AG08396 (cell line): ENCODE measurements at places on chromosomes 6 and 20.

DNA sequence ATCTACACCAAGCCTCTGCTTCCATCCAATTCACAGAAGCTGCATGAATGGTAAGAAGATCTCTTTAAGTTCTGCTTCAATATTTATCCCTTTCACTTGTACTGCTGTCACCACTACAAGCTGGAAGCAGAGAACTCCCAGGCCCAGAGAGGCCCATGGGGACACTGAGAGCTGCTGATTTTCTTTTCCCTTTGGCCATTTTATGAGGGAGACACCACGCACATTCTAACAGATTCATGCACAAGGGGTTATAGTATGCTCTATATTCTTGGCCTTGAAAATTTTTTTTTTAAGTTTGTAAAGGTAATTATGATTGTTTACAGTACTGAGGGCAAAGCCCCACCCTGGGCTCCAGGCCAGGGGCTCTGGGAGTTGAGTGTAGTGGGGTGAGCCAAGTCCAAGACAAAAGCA is 88.4 kb downstream of the MYB start:
- no peak for DNase-seq

GRCh38 chr6:119076173-119076572 is 2.3 kb downstream of the FAM184A start:
- no peak for DNase-seq

- peak; percentile 84 for DNase-seq
Measured at GRCh38 chr20:4038047-4038459, 22.7 kb upstream of the RNF24 start.

- DNase-seq, result no peak
Measured at GRCh38 chr6:52539607-52540006, 37.3 kb downstream of the TRAM2 start.

GRCh38 chr6:17998442-17998841 is 11.0 kb upstream of the KIF13A start:
- no peak for DNase-seq

GRCh38 chr6:152127432-152128165 is 320.1 kb downstream of the ESR1 start:
- DNase-seq, result no peak

DNA sequence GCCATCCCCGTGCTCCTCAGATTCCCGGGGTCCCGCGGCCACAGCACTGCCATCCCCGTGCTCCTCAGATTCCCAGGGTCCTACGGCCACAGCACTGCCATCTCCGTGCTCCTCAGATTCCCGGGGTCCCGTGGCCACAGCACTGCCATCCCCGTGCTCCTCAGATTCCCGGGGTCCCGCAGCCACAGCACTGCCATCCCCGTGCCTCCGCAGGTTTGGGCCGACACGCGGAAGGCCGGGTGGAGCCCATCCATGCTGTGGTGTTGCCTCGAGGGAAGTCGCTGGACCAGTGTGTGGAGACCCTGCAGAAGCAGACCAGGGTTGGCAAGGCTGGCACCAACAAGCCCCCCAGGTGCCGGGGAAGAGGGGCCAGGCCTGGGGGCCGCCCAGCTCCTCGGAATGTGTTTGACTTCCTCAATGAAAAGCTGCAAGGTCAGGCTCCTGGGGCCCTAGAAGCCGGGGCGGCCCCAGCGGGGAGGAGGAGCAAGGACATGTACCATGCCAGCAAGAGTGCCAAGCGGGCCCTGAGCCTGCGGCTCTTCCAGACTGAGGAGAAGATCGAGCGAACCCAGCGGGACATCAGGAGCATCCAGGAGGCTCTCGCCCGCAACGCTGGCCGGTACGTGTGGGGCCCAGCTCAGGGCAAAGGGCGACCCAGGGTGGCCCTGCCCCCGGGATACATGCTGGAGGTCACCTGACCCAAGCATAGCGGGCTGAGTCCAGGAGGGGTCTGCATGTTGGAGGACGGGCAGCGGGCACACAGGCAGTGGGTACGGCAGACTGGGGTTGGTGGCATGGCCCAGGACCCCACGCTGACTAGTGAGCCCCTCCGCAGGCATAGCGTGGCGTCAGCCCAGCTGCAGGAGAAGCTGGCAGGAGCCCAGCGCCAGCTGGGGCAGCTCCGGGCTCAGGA is 1.3 kb upstream of the LIME1 start:
- DNase-seq, result no peak

GRCh38 chr6:142943711-142944123 is 1.3 kb downstream of the HIVEP2 start:
- DNase-seq, result no peak

DNA sequence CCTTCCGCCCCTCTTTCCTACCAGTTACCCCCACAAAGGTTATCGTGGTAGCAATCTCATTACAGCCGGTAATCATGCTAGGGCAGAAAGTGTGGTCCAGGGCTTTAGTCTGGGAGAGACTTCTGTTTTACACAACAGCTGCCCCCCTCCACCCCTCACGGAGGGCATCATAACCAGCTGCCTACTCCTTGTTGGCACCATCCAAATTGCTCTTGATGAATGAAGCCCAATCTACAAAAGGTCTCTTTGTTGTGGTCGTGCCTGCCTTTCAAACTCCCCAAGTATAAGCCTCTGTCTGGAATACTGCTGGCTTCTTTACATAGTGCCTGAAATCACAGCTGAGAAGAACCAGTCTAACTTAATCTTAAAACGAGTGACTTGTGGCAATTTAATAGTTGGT is 157.9 kb downstream of the INSM1 start:
- DNase-seq, result no peak

GRCh38 chr20:37128803-37129202 is 33.0 kb upstream of the RBL1 start:
- no peak for DNase-seq

DNA sequence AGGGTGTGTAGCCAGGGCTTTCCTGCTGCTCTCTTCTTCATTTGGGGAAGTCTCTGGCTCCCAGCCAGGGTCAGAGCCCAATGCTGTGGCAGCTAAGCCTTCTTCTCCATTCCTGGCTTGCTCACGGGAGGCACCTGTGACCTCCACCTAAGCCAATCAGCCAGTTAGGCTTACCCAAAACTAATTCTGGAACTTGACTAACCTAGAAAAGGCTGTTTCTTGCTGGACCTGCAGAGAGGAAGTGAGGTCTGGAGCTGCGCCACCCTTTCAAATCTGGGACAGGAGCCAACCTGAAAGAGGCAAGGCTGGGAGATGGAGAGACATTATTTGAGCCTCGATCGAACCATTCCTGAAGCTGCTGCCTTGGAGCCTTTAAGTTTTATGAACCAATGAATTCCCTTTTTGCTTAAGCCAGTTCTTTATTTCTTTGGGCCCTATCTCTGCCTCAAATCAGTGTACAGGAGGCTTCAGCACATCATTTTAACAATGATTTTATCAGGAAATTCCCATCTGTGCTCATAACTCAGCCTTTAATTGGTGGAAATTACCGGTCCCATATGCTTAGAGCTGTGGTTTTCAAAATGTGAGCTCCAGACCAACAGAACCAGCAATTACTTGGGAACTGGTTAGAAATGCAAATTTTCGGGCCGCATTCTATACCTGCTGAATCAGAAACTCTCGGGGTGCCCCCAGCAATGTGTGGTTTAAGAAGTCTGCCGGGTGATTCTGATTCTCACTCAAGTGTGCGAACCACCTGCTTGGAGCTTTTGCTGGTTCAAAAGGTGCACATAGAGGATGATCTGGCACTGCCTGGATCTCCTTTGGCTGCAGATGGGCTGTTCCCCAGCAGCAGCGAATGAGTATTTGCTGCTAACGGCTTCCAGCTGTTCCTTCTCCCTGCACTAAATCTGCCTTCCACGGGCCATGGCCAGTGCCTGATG is 97.4 kb upstream of the RNF24 start:
- no peak for DNase-seq

GRCh38 chr6:90695316-90695715 is 108.4 kb upstream of the MAP3K7 start:
- no peak for DNase-seq

DNA sequence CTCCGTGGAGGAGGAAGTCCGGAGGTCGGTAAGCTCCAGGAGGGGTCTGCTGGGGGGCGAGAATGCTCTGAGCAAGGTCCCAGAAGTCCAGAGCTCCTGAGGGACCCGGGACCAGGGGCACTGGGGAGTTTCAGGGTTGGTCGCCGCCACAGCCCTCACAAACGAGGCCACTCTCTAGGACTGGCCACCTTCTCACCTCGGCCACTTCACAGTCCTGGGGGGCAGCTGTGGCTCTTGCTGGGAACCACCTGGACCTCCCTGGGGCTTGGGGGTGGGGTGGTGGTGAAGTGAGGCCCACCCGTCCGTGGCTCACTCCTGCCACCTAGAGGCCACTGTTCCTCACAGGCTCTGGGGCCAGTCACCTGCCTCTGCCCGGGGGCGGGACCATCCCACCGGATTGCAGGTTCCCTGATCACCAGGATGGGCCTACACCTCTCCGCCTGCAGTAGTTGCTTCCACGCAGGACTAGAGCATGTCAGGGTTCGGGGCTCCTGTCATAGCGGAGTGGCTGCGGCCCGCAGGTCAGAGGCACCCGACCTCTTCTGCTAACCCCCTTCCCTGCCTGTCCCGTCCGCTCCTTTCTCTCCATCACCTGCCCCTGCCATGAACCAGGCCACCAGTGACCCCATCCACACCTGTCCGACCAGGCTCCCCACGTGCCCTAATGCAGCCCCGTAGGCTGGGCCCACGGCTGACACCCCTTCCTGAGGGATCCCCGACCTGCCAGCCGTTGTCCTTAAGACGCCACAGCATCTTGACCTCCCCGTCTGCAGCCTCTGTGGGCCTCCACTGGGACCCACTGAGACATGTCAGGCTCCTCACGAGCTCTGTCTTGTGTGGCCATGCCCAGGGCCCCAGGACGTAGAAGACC is 5.1 kb upstream of the TCEA2 start:
- peak; percentile 85 for DNase-seq

GRCh38 chr6:43740321-43740960 is 29.6 kb upstream of the VEGFA start:
- no peak for DNase-seq

GRCh38 chr6:166394036-166394892 is 11.5 kb upstream of the MPC1 start:
- no peak for DNase-seq

- no peak for DNase-seq
Measured at GRCh38 chr6:16754876-16755275, 6.4 kb downstream of the ATXN1 start.

GRCh38 chr6:36634317-36635108 is 40.4 kb downstream of the SRSF3 start:
- no peak for DNase-seq

- peak; percentile 98 for DNase-seq
Measured at GRCh38 chr6:37499433-37500293, at the start of gene CCDC167. Gene CCDC167, minus strand, starts transcription at chr6:37499893. Its CDS starts 30 bp downstream, at chr6:37499863.

- no peak for DNase-seq
Measured at GRCh38 chr6:155959898-155960495, 504.4 kb upstream of the NOX3 start.

DNA sequence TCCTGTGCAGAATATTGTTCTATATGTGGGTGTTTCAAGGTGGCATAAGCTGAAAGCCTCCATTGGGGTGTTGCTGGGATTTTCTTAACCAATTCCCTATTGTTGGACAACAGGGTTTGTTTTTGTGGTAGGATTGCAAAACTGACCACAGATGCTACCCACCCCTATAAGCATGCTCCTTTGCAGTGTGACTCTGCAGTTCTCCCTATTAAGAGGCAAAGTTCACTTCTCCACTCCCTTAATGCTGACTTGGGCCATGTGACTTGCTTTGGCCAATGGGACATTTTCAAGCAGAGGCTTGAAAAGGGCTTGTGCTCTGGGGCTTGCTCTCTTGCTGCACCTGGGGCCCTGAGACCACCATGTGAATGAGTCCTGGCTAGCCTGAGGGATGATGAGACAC is 8.5 kb upstream of the ANGPT4 start:
- no peak for DNase-seq

- DNase-seq, result no peak
Measured at GRCh38 chr6:146850981-146851380, 252.2 kb downstream of the ADGB start.

GRCh38 chr6:164023535-164023934 is 609.0 kb downstream of the QKI start:
- DNase-seq, result no peak

DNA sequence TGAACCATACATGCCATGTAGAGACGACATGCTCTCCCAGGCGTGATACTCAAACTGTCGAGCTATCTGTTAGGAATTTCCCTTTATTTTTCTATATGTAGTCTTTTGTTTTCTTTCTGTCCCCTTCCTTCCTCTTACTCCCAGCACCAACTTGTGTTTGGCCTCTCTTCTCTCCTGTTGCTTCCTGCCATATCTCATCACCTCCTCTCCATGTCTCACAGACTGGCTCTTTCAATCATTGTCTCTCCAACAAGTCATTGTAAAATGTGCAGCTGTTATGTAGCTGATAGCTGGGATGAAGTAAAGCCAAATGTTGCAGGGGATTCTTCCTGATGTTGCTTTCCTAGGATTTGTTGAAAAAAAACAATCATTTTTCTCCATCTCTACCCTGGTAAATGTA is 234.5 kb downstream of the TMEM242 start:
- DNase-seq, result no peak

DNA sequence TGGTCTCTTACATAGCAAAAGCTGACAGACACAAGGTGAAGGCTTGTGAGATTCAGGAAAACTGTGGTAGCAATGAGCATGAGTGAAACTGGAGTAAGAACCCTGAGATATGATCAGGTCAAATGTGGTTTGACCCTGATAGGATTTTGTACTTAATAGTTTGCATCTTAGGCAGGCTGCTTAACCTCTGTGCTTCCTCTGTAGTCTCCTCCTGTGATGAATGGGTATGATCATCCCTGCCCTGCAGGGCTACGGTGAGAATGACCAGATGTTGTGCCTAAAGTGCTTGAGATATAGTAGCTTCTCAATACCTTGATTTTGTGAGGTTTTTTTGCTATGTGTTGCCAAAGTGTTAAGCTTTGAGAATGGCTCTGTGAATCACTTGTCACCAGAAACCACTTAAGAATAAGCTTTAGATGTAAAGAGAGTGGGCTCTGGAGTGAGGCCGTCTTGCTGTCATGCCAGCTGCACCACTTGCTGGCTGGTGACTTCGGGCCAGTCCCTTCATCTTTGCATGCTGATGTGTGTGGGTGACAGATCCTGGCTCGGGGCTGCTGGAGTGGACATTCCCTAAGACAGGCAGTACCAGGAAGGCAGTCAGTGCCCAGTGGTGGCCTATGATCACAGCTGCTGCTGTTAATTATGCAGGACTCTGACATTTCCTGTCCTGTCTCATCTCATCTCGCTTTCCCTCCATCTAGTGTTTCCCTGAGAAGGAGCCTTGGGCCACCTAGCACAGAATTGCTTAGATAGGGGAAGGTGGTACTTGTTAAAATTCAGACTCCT is 254.7 kb downstream of the NFATC2 start:
- DNase-seq, result no peak
